ENCODE measurements at places on chromosomes 5 and 9. TPM values are rescaled to one million over a fixed set of nuclear protein-coding genes. Genes with fewer than 3 reads are reported as not detected.

Gene PCDHGC5
- total RNA-seq, result not detected

Gene SYNPO
- 0.06 TPM for total RNA-seq

Gene PLEKHG4B
- total RNA-seq, result not detected

Gene BARHL1
- not detected for total RNA-seq

Gene GDF9
- 0.72 TPM for total RNA-seq

Gene IRX4
- total RNA-seq, result not detected

DNA sequence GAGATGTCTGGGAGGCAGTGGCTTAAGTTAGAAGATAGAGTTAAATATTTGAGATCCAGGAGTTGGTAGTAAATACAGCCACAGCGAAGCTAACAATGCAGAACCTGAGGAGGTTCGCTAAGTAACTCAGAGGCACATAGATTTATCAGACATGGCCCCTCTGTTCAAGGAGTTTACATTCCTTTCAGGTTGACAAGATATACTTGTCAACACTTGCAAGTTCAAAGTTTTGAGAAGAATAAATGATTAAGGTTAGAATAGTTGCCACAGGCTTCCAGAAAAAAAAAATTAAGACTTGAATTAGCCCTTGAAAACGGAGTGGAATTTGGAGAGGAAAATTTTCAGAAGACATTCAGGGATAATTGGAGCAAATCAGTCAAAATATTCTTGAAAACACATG lies 658.3 kb upstream of the WWC1 start:
- DNase-seq, result no peak

- no peak for DNase-seq
Measured at GRCh38 chr9:114392749-114393112, 4.9 kb upstream of the AKNA start.

- no peak for DNase-seq
Measured at GRCh38 chr9:106897751-106898150, 34.8 kb downstream of the ZNF462 start.

DNA sequence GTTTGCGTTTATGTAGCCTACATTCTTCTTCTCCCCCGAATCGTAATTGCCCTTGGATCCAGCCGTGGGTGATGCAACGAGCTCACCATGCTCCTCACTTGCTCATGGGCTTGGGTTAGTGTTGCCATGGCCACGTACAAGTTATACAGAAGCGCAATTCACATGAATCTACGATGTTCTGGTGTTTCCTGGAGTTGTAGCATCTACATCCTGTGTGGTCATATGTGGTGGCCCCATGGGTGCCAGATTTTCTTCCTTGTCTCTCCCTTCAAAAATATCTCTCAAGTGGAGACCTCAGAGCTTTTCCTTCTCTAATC lies 115.3 kb downstream of the TLE4 start:
- DNase-seq, result peak; percentile 45

DNA sequence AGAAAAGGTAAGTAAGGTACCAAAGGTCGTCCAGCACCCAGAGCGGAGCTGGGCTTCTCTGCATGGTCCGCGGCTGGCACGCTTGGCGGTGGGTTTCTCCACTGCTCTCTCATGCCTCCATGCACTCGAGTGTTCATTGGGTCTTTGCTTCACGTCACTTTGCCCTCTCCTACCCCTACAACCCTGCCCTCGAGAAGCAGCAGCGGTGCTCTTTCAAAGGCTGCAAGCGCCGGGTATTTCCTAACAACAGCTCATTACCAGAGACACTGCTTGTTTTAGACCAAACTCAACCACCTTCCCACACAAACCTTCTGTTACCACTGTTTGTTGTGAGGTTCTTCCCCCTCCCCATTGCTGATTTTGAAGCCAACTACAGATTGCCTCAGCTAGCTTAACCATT lies 21.5 kb upstream of the ZBTB34 start:
- DNase-seq, result no peak

- DNase-seq, result no peak
Measured at GRCh38 chr9:134693011-134693410, 51.4 kb downstream of the COL5A1 start.

DNA sequence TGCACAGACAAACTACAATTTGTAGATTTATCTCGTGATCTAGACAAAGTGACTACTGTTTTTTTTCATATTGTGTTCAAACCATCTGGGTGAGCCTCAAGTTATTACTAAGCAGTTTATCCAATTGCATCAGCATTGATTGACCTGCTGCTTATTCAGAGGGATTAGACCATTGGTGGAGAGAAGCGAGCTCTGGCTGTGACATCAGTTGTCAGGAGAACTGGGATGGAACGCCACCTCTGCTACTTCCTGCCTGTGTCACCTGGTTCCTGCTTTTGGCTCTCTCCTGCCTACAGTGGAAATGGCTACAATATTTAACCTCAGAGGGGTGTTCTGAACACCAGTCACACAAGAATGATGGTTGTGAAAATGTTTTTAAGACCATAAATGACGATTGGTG lies 12.1 kb downstream of the NR4A3 start:
- DNase-seq, result no peak

- no peak for DNase-seq
Measured at GRCh38 chr9:86469476-86470250, 115.5 kb upstream of the TUT7 start.

Data from CD8-positive, alpha-beta T cell (primary cell).